COLO829 (cell line): ENCODE measurements at places on chromosomes 4 and X.

DNA sequence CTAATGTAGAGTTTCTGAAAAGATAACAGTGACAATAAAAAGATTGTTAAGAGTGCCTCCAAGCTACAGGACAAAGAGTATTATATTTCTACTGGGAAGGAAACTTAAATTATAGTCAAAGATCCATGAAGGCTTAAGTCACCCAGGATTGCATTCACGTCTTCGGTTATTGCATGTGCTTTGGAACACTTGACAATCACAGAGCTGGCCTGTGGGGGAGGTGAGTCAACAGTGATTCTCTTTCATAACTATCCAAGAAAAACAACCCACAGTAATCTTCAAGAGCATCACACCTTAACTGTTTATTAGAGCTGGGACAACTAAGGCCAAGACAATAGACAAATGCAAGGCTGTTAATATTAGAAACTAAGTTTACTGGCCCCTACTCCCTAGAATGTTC lies 40.3 kb downstream of the PDGFC start:
- peak; percentile 72 for DNase-seq

GRCh38 chr4:138983690-138984089 lies 31.9 kb upstream of the NOCT start:
- DNase-seq, result no peak

GRCh38 chr4:142861351-142861750 lies 15.2 kb upstream of the INPP4B start:
- no peak for DNase-seq

DNA sequence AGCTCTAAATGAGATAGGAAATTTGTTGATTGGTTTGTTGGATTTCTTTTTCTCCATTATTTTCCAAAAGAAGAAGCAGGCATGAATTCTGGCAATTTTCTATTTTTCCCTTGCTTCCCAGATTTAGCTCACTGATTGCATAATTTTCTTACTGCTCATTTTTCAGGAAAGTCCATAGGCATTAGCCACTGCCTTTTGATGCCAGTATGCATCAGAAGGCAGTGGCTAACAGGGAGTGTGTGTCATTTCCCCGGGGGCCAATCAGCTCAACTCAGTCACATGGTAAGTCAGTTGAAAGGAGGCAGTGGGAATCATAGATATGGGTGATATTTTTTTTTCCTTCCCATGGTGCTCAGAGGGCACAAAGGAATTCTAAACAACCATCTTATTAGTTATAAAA lies 156.7 kb downstream of the TRIML1 start:
- DNase-seq, result peak; percentile 45

DNA sequence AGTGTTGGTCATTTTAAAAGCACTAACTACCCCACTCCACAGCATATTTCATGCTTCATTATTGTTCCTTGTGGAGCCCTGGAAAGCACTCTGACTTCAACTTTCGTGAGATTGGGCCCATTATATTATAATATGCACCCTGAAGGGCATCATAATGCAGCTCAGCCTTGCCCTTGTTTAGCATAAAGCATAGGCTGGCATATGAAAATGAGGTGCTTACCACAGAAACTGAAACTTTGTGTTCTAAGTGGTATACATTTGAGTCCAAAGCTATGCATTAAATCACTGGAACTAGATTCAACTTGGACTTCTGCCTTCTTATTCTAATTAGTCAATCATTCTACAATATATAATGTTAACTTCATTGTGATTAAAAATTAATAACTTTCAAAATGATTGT lies 1027.9 kb downstream of the STIM2 start:
- DNase-seq, result no peak

- no peak for DNase-seq
Observed at GRCh38 chrX:77436271-77436670, 10.9 kb upstream of the FGF16 start.

DNA sequence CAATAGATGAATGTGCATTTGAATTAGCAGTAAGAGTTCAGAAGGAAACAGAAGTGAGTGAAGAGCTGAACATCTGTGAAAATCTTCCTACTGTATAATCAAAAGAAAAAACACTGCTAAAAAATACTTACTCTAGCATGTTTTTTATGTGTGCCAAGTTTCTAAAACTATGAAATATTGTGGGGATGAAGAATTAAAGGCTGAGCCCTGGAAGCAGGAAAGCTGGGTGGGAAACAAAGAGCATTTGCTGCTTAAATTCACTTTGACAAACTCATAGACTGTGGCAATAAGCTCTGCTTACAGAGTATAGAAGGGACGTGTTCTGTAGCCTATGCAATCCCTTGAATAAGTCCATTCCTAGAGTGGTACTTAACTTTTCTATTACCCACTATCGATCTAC lies 261.7 kb downstream of the ANKRD50 start:
- no peak for DNase-seq

DNA sequence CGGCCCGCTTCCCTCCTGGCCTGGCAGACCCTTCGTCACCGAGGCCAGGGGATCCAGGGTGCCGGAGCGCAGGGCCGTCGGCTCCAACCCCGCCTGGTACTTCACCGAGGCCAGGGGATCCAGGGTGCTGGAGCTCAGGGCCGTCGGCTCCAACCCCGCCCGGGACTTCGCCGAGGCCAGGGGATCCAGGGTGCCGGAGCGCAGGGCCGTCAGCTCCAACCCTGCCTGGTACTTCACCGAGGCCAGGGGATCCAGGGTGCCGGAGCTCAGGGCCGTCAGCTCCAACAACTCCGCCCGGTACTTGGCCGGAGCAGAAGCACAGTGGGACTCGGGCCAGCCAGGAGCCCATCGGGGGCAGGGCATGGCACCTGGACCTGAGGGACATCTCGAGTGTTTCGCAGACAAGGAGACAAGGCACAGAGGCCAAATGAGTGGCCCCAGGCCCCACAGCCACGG lies 85.1 kb downstream of the FAM53A start:
- no peak for DNase-seq

GRCh38 chr4:148780426-148781005 lies 338.3 kb upstream of the NR3C2 start:
- DNase-seq, result no peak

GRCh38 chrX:80511969-80512760 lies 91.9 kb downstream of the TENT5D start:
- no peak for DNase-seq

- no peak for DNase-seq
Observed at GRCh38 chrX:17292111-17292527, 82.9 kb upstream of the NHS start.

DNA sequence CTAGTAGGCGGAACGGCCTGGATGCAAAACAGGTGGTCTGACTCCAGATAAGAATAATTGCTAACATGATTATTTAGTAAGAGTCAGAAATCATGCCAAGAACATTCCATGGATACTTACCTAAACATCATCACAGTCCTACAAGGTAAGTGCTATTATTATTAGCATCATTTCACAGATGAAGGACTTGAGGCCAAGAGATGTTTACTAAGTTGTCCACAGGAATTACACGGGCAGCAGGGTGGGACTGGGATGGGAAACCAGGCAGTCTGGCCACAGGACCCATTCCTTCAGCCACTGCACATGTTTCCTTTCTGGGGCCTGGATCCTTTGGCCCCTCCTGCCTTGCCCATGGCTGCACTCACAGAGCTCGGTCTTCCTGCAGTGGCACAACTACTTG lies 48.3 kb downstream of the ANAPC4 start:
- no peak for DNase-seq

DNA sequence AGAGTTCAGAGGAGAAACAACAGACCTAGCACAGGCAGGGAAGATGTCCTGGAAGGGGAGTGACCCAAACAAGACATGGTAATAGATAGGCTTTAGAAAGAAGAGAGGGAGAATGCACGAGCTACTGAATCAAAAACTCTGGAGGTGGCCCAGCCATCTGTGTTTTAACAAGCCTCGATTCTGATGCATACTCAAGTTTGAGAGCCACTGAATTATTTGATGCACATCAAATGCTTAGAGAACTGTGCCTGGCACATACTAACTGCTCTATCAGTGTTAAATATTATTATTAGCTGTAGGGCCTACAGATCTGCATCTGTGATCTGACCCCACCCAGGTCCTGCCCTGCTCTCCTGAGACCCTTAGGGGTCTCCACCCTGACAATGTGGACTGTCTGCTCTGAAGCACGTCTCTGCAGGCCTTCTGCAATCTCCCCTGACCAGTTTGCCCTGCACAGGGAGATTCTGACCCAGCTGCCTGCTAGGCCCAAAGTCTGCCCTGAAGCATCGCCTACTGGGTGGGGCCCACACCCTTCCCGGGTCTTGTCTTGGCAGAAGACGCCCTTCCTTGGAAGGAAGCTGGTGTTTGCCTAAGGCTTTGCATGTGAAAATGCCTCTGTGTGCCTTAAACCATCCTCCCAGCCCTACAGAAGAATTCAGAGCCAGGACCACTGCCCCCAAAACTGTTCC lies 201.5 kb upstream of the KLF3 start:
- no peak for DNase-seq

DNA sequence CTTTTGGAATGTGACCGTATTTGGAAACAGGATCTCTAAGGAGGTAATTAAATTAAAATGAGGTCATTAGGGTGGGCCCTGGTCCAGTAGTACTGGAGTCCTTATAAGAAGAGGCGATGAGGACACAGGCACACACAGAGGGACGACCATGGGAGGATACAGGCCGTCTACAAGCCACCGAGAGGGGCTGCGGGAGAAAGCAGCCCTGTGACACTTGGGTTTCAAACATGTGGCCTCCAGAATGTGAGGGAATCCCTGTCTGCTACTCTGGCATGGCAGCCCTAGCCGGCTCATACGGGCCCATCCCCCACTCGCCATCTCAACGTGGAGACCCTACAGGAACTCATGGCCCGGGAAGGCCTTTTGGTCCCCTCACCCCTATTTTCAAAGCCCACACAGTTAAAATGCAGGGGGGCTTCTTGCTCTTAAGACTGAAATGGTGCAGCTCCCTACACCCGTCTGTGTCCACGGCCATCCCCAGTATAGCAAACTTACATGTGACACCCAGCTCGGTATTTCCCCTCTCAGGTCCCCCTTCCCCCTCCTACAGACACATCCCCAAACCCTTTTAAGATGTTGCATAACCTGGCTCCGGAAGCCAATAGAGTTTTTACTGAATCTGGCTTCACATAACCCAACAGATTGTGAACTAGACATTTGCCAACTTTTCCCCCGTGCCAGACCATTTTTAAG lies 124.1 kb upstream of the TBL1X start:
- DNase-seq, result no peak

- no peak for DNase-seq
Observed at GRCh38 chr4:80492761-80493160, 157.2 kb downstream of the CFAP299 start.

DNA sequence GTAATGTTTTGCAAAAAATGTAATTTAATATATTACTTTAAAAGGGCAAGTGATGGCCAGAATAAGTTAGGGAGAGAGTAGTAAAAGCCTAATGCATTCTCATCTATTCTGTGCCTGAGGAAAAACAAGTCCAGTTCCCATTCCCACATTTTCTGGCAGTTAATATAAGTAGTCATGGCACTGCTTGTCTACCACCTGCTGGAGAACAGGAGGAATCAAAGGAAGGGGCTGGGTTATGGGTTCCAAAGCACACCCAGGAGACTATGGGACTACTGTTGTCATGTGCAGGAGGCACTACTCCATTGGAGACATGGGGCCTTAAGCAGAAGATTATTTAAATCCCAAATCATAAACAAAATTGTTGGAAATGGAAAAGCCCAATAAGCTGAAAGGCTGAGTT lies 2618.6 kb downstream of the ARAP2 start:
- DNase-seq, result peak; percentile 0

GRCh38 chr4:85751866-85752265 lies 276.9 kb downstream of the ARHGAP24 start:
- no peak for DNase-seq

DNA sequence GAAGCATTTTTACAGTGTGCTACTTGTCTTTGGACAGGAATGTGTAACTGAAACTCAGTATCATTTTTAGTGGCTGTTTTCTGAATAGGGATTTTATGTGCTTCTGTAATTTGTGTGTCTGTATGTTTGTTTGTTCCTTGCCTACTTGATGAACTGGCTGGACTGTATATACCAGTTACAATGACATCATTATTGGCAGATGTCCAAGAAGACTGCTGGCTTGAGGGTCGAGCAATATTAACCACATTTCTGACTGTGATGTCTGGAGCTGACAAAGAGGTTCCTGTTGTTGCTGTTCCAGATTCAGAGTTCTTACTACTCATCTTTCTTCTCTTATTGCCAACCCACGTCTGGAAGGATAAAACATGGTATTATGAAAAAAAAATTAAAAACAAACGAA lies 33.0 kb downstream of the HDX start:
- peak; percentile 58 for DNase-seq

GRCh38 chrX:5842601-5843000 lies 386.1 kb downstream of the NLGN4X start:
- DNase-seq, result no peak

GRCh38 chr4:85406185-85406584 lies 68.8 kb upstream of the ARHGAP24 start:
- DNase-seq, result no peak

- DNase-seq, result peak; percentile 29
Observed at GRCh38 chr4:42412251-42412650, 15.0 kb downstream of the SHISA3 start.

- DNase-seq, result no peak
Observed at GRCh38 chr4:120672558-120673147, 249.9 kb downstream of the PRDM5 start.

DNA sequence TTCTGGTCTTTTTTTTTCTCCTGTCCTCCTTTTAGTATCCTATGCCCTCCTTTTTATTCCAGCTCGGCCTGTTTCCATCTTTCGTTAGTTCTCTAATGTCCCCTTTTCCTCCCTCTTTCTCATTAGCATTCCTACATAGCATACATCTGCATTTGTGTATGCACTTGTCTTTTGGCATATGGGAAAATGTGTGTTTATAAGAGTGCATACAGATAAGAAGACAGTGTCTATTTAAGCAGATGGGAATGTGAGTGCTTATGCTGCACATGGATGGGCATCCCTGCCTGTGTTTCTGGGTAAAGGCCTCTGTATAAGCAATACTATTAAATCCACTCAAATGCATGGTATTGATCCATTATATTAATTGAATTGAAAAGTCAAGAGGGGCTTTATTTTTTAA lies 7.5 kb upstream of the GABRA2 start:
- no peak for DNase-seq

- DNase-seq, result no peak
Observed at GRCh38 chrX:2430265-2430825, 70.4 kb downstream of the DHRSX start.

GRCh38 chr4:13178621-13179020 lies 305.5 kb downstream of the RAB28 start:
- DNase-seq, result peak; percentile 9

DNA sequence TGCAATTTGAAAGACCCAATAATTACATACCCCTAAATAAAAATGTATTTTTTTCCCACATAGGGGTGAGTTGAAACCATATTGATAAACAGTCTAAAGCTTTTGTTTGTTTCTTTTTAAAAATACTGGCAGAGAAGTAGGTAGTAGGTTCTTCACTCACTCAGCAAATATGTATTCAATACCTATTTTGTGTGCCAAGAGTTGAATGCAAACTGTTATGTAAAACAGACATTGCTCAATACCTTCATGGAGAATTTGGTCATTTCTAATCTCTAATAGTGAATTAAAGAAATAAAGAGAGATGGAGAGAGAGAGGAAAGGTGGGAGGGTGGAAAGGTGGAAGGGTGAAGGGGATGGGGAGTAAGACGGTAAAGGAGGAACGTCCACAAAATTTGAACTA lies 589.9 kb upstream of the GNPDA2 start:
- DNase-seq, result no peak
